CD14-positive monocyte (primary cell): ENCODE measurements at places on chromosomes 1 and 21.

- DNase-seq: peak; percentile 7
These were observed 29.2 kb downstream of the CDC7 start for GRCh38 chr1:91529856-91530255.

GRCh38 chr1:37167479-37167878 is 133.2 kb upstream of the GRIK3 start:
- DNase-seq: no peak

DNA sequence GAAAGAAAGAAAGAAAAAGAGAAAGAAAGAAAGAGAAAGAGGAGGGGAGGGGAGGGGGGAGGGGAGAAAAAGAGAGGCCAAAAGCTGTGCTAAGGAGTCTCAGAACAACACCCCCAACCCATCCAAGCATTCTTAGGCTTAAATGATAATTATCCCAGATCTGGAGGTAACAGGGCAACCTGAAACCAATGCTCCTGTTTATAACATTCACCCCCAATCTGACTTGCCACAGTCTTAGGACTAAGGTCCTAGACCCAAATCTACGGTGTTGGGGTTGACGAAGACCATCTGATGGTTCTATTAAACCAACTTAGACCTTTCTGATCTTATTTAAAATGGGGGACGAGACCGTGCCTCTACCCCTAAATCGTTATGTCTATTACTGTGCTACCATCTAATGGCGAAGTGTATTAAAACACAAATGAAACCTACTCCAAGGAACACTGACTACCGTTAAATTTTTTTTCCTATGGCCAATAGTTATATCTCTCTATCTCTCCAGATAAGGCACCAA is 119.3 kb upstream of the CDC42BPA start:
- DNase-seq: no peak

DNA sequence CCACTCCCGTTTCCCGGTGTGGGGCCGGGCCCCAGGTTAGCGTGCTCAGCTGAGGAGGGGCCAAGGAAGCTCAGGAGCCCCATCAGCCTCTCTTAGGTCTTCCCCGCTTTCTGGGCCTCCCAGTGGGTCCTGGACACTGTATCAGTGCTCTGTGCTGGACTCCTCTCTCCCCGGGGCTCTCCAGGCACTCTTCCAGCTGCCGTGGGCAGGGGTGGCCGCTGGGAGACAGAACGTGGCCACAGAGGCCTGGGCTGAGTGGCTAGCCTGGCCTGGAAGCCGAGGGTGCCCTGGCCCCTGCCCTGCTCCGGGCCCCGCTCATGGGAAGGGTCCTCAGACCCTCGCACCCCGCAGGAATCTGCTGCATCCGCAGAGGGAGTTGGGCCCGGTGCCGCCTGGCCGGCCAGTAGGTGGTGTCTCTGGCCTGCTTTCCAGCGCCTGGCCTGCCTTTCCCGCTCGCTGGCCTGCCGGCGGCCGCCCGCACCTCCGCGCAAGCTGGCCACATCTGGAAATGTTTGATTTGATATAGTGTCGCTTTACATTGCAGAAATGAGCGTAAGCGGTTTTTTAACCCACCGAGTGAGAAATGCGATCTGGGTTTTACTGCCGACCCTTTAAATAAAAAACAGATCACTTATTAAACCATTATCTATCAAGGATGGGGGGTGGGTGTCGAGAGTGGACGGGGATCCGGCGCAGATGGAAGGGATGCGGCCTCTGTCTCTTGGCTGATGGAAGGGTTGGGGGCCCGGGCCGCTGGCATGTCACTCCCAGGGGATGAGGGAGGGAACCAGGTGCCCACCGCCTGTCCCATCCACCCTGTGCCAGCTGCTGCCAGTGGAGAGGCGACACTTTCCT is 74.4 kb upstream of the TTC34 start:
- DNase-seq: no peak

DNA sequence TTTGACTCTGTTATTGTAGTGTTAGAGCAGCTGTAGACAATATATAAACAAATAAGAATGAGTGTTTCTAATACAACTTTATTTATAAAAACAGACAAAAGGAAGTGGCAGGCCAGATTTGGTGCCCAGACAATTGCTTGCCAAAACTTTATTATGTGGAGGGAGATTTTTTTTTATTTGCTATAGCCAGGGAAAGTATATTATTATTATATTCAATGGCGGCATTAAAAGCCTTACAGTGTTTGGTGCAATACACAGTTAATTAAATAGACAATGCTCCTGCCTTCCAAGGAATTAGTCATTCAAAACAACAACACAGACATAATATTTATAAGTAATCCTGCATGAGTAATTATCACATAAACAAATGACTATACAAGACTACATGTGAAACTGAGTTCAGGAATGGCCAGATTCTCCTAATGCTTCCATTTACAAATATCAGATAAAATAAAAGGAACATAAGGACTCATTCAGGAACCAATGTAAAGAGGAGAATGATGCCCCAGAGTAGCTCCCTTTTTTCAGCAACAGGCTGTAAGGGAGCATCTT is 10.6 kb upstream of the RC3H1 start:
- DNase-seq: no peak

- DNase-seq: no peak
These were observed 5.0 kb downstream of the HSPG2 start for GRCh38 chr1:21932127-21932526.

DNA sequence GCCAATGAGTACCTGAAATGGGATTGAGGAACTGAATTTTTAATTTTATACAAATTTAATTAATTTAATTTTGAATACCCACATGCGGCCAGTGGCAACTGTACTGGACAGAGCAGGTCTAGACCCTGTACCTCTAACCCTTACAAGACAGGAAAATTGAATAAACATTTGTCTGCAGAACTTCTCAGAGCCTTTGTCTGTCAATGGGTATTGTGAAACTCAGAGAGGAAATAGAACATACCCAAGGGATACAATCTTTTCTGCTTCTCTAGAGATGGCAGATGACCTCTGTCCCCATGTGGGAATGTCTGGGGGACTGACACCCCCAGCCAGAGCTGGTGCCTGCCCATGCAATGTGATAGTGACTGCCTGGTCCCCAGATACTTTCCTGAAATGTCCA is 220.6 kb downstream of the TM2D1 start:
- DNase-seq: no peak

- DNase-seq: peak; percentile 38
These were observed 427.2 kb downstream of the KCNT2 start for GRCh38 chr1:196180847-196181593.

DNA sequence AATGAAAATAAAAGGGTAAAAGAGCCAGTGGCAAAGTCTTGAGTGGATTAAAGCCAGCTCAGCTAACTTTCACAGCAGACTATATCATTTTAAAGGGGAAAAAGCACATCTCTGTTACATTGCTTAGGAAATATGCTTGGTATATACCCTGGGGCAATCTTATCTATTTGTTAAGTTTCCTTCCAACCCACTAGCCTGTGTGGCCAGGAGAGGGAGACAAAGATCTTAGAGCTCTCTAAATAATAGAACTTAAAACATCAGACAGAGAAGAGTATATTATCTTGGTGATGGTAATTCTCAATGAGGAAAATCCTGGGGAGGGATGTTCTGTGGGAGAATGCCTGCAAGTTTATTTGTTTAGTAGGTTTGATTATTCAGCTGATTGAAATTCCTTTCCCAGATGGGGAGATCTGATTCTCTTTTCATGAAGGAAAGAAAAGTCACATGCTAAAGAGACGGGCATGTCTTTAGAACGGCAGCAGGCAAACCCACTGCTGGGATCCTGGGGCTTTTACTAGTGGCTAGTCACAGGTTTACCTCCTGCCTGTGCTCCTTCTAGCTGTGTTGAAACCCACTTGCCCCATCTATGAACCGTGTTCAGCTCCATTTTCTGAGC is 3.6 kb downstream of the KCNE2 start:
- DNase-seq: peak; percentile 40

GRCh38 chr1:223796210-223796609 is 49.5 kb downstream of the TP53BP2 start:
- DNase-seq: no peak

DNA sequence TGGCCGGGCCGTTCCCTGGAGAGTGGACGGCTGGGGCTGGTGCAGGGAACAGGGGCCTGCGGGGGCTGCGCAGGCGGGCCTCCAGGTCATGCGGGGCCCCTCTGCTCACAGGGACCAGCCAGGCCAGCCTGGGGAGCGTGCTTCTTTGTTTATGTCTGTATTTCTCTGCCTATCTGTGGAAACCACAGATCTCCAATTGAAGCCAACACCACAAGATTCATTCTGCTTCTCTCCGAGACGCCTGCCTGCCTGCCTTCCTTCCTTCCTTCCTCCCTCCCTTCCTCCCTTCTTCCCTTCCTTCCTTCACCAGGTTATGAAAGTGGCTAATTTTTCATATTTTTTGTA is 39.9 kb upstream of the HMGN1 start:
- no peak for DNase-seq

- no peak for DNase-seq
These were observed 89.2 kb downstream of the JAK1 start for GRCh38 chr1:64877151-64877550.

- no peak for DNase-seq
These were observed 246.7 kb downstream of the MRPL39 start for GRCh38 chr21:25360593-25360992.

- DNase-seq: no peak
These were observed 28.6 kb downstream of the TRIT1 start for GRCh38 chr1:39854738-39855137.

DNA sequence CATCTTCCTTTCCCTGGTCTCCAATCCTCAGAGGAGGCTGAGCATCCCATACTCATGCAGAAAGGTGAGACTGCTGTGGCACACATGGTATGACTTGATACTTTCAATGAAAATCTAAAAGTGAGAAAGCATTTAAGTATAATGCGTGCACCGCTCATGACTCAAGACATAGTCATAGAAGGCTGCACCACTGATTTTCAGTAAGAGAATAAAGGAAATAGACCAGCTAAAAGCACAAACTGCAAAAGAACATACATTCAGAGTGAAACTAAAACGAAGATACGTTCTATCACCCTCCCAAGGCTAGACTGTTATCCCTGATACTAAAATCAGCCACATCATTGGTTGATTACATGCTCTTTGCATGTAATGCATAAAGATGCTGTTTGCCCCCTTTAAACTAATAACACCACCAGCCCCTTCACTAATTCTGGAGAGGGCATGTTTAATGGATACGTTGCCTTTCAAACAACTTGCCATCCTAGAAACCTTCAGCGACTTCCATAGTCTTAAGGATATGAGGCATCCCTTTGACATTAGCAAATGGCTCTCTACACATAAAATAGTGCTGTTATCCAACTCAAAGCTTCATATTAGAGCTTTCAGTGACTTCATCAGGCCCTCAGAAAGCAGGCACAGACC is 2.1 kb downstream of the PLD5 start:
- DNase-seq: no peak

- DNase-seq: no peak
These were observed 173.8 kb downstream of the RASAL2 start for GRCh38 chr1:178267646-178268094.

DNA sequence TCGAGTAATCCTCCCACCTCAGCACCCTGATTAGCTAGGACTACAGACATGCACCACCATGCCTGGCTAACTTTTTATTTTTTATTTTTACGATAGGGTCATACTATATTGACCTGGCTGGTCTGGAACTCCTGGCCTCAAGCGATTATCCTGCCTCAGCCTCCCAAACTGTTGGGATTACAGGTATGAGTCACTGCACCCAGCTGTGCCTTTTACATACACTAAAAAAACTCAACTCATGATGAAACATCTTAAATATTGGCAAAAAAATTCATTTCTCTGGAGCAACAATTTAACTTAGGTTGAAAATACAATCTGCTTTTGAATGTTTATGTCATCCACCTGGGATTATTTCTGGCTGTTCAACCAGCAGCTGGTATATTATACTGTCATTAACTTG is 598.3 kb upstream of the ZP4 start:
- DNase-seq: no peak

- no peak for DNase-seq
These were observed 3.3 kb upstream of the SKI start for GRCh38 chr1:2224631-2225428.

DNA sequence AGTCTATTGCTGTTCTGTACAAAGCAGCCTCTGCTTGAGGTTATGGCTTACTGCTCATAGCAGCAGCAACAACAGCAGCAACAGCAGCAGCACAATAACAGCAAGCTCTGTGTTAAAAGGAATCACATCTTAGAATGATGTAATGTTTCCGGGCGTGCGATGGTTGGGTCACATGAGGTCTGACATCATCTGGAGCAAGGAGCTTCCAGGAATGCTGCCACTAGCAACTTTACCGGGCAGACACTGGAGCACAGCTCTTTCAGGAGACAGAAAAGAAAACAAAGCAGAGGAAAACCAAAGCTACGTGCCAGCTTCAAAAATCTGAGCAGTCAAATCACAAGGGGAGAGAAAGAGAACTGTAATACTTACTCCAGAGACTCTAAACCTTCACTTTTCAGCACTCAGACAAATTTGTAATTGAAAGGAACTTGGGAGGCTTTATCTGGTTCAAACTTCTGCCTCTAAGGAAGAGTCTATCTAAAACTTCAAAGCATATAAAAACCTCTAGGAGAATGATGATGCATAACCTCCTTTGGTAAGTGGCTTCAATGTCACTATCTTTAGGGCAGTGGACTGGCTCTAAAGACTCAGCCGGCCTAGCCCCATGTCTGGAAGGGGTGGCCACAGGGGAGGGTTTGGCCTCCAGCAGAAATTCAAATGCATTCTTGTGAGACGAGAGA is 28.3 kb upstream of the RAB3GAP2 start:
- DNase-seq: peak; percentile 37

GRCh38 chr1:110727246-110727645 is 52.5 kb upstream of the KCNA3 start:
- DNase-seq: no peak

DNA sequence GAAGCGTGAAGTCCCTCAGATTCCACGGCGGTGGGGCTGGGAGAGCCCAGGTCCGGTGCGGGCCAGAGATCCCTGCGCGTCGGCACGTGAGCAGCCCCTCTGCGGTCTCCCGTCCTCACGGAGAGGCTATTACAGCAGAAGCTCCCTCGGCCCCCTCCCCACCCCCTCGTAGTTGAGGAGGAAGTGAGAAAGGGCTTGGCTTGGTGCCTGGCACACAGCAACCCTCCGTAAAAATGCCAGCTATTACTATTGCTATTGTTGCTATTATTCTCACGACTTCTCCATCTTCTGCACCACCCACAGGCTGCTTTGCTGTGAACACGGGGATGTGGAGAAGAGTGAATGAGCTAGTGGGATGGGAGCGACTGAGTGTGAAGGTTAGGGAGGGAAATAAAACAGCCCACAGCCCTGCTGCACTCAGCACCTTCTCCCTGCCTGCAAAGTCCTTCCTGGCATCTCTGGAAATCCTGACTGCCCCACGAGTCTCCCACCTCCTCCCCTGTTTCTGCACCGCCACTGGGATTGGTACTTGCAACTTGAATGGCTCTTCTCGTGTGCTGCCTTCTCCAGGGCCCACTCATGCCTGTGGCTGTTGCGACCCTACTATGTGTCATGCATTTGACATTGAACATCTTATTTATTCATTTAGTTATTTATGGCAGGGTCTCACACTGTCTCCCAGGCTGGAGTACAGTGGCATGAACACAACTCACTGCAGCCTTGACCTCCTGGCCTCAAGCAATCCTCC is 26.6 kb downstream of the ZBTB18 start:
- DNase-seq: peak; percentile 10
